RKO (cell line): ENCODE measurements at places on chromosomes 1 and 21.

GRCh38 chr1:153985941-153986761 is at the start of gene RAB13:
TSS of gene RAB13 (minus strand) at chr1:153986339. CDS start at chr1:153986236, 103 bp downstream.
- peak; percentile 92 for DNase-seq

DNA sequence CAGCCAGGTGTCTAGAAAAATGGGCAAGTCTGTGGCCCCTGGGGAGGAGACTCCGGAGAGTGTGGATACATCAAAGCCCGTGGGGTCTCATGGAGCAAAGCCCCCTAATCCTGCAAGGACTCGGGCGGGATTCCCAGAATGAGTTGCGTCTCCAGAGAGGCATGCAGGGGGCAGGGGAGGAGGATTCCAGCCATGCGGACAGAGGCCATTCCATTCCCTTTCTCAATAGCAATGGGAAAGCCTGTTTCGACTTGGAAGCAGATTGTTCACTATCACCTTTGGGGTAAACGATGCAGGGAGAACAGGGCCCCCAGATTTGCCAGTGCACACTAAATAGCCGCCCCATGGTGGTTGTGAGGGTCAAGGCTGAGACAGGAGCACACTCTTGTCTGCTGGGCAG is 15.4 kb upstream of the PRDM15 start:
- DNase-seq = no peak

- DNase-seq = no peak
Measured at GRCh38 chr21:41801321-41802197, 34.7 kb upstream of the RIPK4 start.

DNA sequence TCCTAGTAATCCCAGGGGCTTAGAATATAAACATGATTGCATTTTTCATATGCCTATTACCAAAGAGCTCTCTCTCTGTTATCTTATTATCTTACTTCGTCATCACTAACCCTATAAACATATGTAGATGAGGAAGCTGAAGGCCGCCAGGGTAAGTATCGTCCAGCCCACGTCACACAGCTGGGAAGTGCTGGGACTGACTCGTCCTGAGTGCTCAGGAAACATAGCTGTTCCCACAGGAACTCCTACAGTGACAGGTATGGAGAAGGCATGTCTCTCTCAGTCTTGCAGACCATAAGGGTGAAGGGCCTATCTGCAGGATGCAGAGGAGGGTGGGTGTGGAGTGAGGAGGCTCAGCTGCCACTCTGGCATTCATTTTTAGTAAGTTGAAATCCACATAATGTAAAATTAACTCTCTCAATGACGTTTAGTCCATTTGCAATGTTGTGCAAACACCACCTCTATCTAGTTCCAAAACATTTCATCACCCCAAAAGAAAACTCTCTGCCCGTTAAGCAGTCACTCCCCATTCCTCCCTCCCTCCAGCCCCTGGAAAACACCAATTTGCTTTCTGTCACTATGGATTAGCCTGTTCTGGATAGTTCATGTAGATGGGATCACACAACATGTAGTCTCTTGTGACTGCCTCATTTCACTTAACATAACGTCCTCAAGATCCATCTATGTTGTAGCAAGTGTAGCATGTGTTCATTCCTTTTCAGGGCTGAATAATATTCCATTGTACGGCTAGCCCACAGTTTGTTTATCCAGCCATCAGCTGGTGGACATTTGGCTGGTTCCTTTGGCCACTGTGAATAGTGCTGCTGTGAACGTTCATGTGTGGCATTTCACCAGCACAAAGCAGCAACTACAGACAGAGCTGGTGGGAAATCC is 68.3 kb downstream of the TCP10L start:
- DNase-seq = peak; percentile 72

- no peak for DNase-seq
Measured at GRCh38 chr1:153251562-153251961, 7.9 kb upstream of the LORICRIN start.

DNA sequence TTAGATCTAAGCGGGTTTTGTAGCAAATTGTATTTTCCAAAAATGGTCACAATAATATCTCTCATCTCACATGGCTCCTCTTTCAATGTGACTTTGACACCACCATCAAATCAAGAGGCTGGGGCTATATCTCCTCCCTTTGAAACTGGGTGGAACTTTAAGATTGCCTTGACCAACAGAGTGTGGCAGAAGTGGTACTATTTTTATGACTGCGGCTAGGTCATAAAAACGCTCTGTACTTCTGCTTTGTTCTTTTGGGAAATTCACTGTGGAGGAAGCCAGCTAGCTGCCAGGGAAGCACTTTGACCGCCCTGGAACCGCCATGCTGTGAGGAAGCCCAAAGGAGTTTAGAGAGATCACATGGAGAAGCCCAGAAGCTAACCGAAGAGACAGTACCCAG is 50.7 kb upstream of the ACOT11 start:
- DNase-seq = no peak

- DNase-seq = no peak
Measured at GRCh38 chr1:87219626-87220025, 109.1 kb upstream of the LMO4 start.
